ENCODE measurements at places on chromosomes 3 and 15.

DNA sequence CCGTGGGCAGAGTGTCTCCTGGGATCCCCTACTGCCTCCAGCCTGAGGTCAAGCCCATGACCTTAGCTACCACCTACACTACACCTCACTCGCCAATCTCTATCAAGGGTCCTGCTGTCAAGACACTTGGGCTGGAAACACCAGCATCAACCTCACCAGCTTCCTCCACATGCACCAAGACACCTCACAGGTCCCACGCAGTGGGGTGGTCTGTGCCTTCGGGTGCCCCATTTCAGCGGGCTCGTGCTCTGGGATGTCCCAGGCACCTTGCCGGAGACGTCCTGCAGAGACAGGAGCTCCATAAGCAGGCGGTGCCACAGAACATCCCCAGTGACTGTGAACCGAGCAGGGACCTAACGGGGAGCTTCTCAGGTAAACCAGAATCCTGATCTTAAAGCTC, 20.0 kb downstream of the CYFIP1 start:
- no peak for DNase-seq

DNA sequence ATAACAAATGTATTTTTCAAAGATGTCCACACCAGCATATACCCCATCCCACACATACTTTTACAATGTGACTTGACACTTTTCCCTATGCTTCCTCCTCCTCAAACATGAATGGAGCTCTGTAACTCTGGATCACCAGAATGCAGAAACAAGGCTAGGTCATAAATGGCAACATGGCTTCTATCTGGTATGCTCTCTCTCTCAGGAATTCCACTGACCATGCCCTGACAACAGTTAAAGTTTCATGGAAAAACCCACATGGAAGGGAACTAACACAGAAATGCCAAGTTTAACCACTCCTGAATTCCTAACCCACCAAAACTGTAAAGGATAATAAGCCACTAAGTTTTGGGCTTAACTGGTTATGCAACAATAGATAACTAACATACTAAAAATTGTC, 19.9 kb downstream of the MYO9A start:
- no peak for DNase-seq

- no peak for DNase-seq
Observed at GRCh38 chr3:50352781-50353180, 2.1 kb downstream of the CYB561D2 start.

DNA sequence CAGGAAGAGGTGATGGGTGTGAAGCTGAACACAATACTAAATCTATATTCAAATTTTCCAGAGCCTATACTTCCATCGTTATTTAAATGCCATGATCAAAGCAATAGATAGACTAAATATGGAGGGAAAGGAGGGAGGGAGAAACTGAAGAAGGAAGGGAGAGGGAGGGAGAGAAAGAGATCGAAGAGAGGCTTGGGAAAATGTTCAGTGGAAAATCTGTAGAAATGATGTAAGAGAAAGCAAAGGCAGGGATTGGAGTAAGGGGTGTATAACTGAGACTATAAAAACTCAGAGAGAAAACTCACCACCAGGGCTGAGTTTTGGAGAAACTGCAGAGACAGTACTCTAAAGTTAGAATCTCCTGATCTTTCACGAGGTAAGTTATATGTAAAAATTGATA, at the start of gene OSTN:
Gene OSTN, plus strand, starts transcription at position 310 of the 400 bp plus-strand sequence. CDS start 13,292 bp downstream, outside the sequence.
- DNase-seq, result no peak

GRCh38 chr3:119099785-119100184, 46.2 kb upstream of the TEX55 start:
- DNase-seq, result no peak
